ENCODE measurements at places on chromosomes 3 and 15. TPM values are rescaled to one million over a fixed set of nuclear protein-coding genes. Genes with fewer than 3 reads are reported as not detected.

- no peak for DNase-seq
These were observed 102.2 kb upstream of the ATP10A start for GRCh38 chr15:25965326-25965725.

- DNase-seq: no peak
These were observed 137.9 kb downstream of the XXYLT1 start for GRCh38 chr3:195133013-195133412.

DNA sequence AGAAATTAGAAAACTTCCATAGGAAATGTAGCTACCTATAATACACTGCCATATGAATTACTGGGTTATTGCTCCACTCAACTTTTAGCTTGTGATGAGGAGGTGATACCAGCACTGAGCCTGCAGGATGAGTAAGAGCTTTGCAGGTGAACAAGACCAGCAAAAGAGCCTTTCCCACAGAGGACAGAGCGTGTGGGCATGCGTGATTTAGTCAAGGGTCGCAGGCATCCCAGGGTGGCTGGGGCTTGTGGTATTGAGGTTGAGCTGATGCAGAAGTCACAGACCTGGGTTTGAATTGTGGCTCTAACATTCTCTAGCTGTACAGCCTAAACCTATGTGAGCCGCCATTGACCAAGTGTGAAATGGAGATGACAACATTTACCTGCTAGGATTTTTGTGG lies 5.6 kb downstream of the NRROS start:
- DNase-seq: no peak

DNA sequence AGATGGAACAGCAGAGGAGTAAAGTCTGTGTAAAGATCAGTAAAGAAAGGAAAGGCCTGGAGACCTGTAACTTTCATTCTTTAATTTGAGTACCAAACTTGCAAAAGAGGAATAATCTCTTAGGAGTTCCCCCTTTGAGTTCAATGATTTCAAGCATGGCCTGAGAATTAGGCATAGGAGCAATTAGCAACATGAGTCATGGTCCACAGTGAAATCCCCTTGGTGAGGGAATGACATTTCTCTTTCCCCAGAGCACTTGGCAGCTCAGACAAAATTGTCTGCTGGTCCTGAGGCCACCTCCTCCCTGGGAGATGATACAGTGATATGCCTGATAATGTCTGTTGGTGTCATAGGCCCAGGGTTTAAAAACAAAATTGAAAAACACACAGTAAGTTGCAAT lies 81.4 kb upstream of the CRBN start:
- DNase-seq: no peak

DNA sequence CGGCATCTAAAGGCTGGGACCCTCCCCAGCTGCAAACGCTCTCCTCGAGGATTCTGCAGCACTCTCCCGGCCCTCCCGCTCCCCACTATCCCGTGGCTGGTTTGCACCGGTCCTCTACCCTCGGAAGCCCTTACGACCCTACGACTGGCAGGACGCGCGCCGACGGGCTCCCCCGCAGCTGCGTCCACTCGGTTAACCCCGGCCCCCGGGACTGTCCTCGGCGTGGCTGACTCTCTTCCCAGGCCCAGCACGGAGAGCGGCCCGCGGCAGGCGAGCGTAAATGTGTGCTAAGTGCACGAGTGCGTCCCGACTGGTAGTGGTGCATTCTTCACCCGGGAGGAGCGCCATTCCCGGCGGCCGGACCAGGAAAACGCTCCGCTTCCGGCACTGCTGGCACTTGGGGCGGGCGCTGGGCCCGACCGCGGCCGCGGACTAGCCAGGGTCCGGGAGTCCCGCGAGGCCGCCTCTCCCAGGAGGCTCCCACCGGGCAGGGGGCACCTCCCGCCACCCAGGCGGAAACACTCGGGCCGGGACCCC lies 508 bp downstream of the GORASP1 start:
- DNase-seq: peak; percentile 8

DNA sequence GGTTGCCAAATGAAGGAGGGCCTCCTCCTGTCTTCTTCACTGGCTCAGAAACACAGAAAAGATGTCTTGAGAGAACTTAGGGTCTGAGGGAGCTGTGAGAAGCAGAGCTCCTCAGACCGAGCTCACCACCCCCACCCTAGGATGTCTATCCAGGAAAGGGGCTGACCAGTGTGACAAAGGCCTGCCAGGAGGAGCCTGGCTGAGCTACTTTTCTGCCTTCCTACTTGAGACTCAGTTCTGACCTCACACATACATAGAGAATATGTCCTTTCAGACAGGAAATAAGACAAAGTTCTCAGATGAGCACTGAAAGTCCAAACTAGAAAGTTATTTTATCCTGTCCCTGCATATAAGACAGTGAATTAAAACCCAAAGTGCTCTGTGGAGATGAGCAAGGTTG lies 54.5 kb downstream of the KIF9 start:
- no peak for DNase-seq

- no peak for DNase-seq
These were observed 114.6 kb upstream of the FLNB start for GRCh38 chr3:57893668-57894067.

GRCh38 chr3:187491371-187491770 lies 123.2 kb downstream of the RTP4 start:
- no peak for DNase-seq

DNA sequence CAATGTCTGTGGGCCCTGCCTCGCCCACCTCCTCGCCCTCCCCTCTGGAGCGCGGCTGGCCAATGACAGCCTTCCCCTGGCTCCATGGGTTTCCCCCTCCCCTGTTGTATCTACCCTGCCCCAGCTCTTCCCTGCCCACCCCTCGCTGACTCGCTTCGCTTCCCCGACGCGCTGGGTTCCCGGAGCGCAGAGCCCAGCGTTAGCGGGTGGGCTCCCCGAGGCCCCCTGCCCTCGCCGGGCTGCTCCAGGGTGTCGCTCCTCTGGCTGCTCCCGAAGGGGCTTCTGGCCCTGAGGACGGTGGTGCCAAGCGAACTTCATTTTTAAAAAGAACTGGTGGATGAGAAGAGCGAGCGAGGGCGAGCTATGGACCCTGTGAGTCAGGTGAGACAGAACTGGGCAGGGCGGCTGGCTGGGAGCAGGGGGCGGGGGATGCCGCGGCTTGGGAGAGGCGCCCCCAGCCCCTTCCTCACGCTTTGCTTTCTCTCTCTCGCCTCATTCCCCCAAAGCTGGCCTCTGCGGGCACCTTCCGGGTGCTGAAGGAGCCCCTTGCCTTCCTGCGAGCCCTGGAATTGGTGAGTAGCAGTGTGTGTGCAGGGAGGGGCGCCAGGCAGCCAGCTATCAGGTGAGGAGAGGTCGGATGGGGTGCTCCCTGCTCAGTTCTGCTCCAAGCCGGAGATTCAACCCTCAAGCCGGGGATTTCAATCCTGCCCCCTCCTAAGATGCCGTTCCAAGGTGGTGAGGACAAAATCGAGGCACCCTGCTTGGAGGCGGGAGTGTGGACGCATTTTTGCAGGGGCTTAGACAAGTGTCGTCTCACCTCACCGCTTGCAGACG lies at the start of gene SYNPR:
SYNPR (plus strand) TSS at position 138 of the 834 bp plus-strand sequence.
- DNase-seq: no peak

DNA sequence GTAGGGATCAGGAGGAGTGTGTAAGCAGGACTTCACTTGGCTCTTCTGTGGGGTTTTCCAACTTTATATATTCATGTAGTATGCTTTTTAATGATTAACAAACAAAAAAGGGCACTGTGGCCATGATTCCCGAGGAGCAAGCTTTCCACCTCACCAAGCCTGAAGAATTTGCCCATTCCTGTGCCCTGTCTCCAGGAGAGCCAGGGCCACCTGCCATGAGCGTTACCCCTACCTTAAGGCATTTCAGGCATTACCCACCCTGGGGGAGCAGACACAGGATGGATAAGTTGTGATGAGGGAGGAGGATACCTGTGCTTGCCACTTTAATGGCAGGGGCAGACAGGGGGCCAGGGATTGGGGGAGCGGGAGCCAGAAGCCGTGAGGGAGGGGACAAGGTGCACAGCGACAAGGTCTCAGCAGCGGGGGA lies 3.0 kb downstream of the TRPM1 start:
- no peak for DNase-seq

FANCD2OS gene
- not detected for total RNA-seq

KNG1 gene
- not detected for total RNA-seq

DNA sequence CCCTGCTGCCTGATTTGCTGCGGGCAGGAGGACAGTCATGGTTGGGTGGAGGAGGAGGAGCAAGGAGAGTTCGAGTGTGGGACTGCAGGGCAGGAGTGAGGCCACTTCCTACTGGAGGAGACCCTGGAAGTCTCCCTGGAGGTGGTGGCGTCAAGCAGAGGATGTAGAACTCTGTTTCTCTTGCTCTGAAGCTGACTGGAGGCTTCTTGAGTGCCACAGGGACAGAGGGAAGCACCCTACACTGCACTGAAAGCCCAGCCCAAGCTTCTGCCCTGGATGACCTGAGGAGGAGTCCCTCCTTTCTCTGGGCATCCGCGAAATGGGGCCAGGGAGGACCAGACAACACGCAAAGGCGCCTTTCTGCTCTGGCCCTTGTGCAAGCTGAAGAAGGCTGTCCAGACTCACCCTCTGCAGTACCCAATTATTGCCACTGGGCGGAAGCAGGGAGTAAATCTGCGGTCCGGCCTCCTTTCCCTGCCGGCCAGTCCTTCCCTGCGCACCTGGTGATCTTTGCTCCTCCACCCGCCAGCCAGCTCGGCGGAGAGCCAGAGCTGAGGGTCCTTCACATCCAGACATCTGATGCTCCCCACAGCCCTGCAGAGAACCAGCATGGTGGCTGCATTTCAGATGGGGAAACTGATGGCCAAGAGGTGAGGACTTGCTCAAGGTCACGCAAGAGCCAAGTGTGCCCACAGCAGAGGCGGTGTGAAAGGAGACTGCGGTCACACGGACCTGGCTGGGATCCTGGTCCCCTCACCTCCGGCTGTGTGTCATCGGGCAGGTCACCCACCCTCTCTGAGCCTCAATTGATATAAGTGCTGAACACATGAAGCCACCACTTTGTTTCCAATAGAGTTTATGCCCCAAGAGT lies 207.1 kb downstream of the TBC1D2B start:
- DNase-seq: peak; percentile 53

SLC28A1 gene
- total RNA-seq: not detected

GRCh38 chr15:79635149-79635771 lies 203.1 kb downstream of the MINAR1 start:
- no peak for DNase-seq

GRCh38 chr15:35448294-35448693 lies 97.7 kb downstream of the DPH6 start:
- DNase-seq: no peak

GRCh38 chr3:98560911-98561310 lies 29.1 kb downstream of the GPR15 start:
- DNase-seq: no peak

GRCh38 chr15:71201477-71201876 lies 86.2 kb downstream of the THSD4 start:
- no peak for DNase-seq

DUOXA1 gene
- total RNA-seq: 0.98 TPM

DNA sequence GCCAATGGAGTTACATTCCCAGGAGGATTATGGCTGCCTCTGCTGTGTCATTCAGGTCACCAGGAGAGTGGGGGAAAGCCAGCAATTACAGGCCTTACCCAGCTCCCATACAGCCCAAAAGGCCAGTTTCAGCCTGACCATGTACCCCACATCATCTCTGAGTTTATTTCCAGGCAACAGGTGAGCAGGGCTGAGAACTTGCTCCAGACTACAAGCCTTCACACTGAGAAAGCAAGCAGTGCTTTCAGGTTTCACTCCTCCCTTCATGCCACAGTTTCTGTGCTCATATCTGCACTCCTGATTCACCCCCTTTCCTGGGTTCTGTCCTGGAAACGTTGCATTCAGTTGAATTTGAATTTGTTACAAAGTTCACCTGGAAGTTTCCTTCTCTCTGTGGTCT lies 68.1 kb upstream of the ABI3BP start:
- no peak for DNase-seq

VILL gene
- 1.7 TPM for total RNA-seq

- DNase-seq: no peak
These were observed 103.4 kb upstream of the KLHL25 start for GRCh38 chr15:85897895-85898717.

CHRM5 gene
- total RNA-seq: not detected

- no peak for DNase-seq
These were observed 248.7 kb downstream of the GABRG3 start for GRCh38 chr15:27219636-27220035.
